ENCODE measurements at places on chromosomes 3 and 15.

DNA sequence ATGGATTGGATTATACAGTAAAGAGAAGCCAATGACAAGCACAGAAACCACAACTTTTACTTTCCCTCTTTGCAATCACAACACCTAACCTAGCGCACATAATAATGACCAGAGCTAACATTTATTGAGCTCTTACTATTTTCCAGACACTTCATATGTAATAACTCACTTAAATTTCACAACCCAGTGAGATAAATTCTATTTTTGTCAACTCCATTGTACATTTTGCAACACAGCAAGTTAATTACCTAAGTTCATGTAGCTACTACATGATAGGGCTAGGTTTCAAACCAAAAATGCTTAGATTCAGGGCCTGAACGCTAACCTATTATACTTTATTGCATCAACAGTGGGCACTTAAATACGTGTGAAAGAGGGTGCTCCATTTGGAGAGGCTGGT lies 89.5 kb downstream of the GADL1 start:
- no peak for DNase-seq

DNA sequence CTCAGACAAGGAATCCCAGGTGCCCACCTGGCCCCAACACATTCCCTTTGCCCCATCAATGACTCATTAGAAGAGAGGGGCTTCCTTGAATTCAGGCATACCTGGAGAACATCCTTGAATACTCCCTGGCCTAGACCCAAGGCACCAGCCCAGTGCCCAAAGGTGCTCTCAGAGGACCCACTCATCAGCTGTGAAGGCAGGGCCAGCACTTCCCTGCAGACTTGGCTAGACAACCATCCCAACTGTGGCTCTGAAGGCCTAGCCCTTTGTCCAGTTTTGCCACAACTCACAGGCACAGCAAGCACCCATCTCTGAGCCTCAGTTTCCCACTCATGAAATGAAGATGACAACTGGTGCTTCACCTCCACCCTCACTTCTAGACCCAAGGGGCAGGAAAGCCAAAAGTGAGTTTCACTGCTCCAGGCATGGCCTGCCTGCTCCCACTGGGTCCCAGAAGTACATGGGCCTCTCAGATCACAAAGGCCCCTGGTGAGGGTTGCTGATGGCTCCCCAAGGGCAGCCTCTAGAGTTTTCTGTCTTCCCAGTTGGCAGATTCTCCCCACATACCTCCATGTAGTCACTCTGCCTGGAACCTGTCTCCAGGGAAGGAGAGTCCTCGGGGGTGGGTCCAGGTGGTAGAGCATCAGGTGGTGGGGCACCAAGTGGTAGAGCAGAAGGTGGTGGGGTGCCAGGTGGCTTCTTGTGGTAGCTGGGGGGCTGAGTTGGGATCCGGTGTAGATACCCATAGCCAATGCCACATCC lies 7.5 kb downstream of the GORASP1 start:
- DNase-seq = no peak

DNA sequence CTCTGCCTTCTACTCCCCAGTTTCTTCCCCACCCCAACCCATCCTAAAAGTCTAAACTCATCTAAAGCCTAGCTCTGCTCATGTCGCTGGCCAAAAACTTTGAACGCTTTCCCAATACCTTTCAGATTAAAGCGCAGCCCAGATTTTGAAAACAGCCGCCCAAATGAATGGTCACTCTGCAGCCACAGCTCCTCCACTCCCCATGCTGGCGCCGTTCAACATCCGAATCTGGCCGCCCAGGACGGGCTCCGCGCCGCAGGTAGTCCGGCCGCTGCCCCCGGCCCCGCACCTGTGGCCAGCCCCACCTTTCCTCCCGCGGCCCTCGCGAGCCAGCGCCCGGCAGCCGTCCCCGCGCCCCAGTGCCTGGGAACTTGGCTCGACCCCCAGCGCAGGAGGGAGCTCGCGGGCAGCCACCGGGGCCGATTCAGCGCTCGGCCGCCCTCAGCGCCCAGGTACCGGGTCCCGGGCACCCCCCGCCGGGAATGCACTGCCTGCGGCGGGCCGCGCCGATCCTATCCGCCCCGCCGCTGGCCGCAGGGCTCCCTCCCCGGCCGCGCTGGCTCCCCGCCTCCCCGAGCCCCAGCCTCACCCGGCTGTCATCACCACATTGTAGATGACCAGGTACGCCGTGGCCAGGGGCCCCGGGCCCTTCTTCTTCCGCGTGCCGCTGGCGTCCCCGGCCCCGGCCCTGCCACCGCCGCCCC lies 417 bp downstream of the HACD2 start:
- peak; percentile 52 for DNase-seq

GRCh38 chr15:57647071-57647790 lies 55.5 kb downstream of the MYZAP start:
- DNase-seq = no peak

DNA sequence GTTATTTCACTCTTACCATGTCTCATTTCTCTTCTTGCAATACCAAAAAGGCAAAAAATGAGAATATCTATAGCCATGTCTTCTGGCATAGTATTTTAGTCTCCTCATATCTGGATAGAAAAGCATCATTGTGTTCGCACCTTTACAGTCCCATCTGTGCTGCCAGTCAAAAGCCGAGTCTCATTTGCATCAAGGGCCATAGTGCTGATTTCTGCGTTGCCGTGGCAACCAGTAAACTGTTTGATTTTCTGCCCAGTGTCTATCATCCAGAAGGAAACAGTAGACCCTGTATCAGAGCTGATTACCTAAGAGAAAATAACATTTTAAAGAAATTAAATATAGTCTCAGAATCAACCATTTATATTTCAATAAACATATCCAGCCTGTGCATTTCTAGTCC lies 86.1 kb upstream of the SERPINI2 start:
- no peak for DNase-seq

GRCh38 chr15:37865687-37866086 lies 68.8 kb upstream of the TMCO5A start:
- DNase-seq = no peak

DNA sequence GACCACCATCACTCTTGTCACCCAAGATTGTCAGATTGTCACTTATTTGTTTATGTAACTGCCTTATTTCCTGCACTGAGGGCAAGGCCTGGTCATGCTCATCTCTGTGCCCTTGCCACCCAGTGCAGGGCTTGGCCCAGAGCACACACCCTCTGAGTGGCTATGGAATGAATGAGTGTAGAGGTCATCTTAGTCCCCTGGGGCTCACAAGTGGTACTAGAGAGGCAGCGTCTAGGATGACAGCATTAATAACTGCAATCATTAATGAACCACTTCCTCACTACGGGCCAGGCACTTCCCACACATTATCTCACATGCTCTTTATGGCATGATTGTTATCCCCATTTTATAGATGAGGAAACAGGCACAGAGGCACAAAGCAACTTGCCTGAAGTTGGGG lies 117.0 kb downstream of the SMAD6 start:
- no peak for DNase-seq

GRCh38 chr3:159624616-159625015 lies 364.0 kb upstream of the IL12A start:
- no peak for DNase-seq

DNA sequence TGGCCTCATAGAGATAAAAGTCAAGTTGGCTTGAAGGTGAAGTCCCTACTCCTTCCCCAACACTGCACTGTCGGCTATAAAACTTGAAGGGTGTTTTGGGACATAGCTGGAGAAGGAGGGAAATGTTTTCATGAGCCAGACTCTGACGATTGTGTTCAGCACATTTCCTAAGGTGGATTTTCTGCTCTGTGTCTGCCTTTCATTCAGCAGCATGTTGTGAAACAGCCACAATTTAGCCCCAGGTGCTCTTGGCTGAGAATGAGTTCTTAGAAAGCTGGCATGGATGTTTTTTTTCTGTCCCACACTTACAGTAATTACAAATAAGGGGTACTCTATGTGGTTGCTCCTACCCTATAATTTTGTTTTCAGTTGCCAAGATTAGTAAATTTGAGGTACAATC lies 492.4 kb downstream of the MCTP2 start:
- no peak for DNase-seq

All from posterior cingulate gyrus (tissue), 11 donors.